Small intestine (tissue), 16 donors: ENCODE measurements at places on chromosomes 4 and X. TPM values are rescaled to one million over a fixed set of nuclear protein-coding genes. Genes with fewer than 3 reads are reported as not detected.

DNA sequence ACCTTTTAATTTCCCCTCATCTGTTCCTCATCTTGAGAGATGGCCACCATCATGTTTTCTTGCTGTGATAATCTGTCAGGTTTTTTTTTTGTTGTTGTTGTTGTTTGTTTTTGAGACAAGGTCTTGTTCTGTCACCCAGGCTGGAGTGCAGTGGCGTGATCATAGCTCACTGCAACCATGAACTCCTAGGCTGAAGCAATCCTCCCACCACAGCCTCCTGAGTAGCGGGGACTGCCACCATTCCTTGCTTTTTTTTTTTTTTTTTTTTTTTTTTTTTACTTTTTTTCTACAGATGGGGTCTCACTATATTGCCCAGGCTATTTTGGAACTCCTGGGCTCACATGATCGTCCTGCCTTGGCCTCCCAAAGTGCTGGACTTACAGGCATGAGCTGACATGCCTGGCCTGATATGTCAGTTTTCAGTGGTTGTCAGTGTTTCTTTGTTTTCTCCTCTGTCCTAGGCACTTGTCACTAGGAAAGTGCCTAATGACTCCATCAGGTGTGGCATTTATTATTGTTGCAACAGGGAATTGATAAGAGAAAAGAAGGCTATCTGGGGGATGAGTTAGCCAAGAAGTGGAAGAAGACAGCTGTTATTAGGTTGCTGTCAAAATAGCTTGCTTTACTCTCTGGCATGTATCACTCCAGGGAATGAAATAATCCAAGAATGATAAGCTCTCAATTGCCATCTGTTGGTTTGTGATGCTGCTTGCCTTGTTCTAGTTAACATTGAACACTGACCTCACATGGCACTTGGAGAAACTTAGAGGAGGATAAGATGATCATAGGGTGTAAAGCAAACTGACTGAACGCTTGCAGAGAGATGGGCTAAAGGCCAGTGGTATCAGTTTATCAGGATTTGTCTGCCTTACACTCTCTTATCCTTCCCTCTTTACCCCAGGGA, 41.7 kb downstream of the TMEM164 start:
- DNase-seq, result no peak

DNA sequence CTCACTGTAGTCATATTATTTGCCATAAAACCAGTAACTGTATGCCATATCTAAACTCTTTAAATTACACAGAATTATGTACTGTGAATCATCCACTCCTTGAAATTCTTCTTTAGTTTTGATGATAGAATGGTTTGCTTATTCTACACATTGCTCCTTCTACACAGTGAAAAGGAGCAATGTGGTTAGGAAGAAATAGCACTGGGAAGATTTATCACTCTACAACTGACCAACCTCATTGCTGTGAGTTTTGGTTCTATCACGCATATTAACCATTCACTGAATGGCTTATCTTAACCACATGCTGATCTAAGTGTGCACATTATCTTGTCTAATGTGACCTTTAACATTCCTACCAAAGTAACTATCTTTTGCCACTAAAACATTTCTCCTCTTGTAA, 415.7 kb upstream of the NDST4 start:
- DNase-seq, result no peak

- no peak for DNase-seq
Observed at GRCh38 chr4:61468024-61468720, 268.0 kb downstream of the ADGRL3 start.

- DNase-seq, result no peak
Observed at GRCh38 chrX:138925330-138925729, 213.8 kb upstream of the FGF13 start.

DNA sequence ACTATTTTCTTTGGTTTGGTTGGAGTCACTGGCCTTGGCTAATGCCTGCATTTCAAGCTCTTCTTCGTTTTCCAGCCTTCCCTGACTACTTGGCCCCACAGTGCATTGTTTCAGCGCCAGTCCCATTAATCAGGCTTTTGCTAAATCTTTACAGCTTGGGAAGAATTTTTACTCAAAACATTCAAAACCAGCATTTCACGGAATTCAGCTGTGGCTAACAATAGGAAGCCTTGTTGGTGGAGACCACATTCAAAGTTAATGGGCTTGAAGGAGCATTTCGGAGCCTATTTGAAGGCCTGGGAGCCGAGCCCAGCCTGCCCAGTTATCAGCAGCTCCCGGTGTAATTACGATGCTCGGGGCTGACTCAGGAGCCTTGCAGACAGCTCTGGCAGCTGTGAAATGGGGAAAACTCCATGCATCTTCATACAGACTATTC, 30.8 kb upstream of the VCX2 start:
- DNase-seq, result no peak

- peak; percentile 46 for DNase-seq
Observed at GRCh38 chrX:41180194-41180908, 95.1 kb downstream of the USP9X start.

- peak; percentile 36 for DNase-seq
Observed at GRCh38 chr4:15778289-15779241, at the start of gene CD38. TSS of gene CD38 (plus strand) at chr4:15778328. CDS start at chr4:15778415, 87 bp downstream.

- DNase-seq, result no peak
Observed at GRCh38 chr4:177033135-177033534, 240.4 kb upstream of the VEGFC start.

DNA sequence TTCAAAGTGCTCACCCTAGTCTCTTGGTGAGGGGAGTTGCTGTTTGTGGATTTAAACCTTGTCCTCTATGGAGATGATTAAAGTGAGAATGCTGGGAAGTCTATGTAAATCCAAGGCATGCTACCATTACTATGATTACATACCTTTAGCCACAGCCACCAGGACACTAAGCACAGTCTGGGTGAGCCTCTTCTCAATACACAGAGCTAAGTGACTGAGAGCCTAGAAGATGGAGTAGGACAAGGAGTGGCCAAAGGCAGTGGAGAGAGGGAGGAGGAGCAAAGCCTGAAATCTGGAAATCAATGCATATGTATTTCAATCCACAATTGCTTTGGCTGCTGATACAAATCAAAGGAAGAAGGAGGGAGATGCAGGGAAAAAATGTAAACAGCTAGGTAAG, 12.7 kb upstream of the TSPAN5 start:
- no peak for DNase-seq

- DNase-seq, result no peak
Observed at GRCh38 chr4:173273941-173274340, 60.2 kb downstream of the HMGB2 start.

DNA sequence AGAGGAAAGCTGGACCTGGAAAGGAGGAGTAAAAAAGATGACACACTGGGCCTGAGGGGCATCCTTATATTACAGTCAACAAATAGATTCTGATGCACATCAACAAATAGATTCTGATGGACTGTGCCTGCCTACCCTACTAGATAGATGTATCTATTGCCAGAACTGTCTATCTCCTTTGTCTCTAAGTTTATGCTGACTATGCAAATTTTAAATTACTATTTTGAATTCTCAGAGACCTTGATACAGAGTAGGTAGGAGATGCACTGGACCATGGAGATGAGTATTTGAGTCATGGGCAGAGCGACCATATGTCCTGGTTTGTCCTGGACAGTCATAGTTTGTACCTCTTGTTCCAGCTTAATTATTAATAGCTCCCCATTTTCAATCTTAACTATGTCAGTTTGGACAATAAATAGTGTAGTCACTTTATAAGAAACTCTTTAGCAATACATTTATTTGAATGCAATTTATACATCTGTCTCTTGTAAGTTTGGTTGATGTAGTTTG, 247.9 kb upstream of the PPP1R2C start:
- no peak for DNase-seq

DNA sequence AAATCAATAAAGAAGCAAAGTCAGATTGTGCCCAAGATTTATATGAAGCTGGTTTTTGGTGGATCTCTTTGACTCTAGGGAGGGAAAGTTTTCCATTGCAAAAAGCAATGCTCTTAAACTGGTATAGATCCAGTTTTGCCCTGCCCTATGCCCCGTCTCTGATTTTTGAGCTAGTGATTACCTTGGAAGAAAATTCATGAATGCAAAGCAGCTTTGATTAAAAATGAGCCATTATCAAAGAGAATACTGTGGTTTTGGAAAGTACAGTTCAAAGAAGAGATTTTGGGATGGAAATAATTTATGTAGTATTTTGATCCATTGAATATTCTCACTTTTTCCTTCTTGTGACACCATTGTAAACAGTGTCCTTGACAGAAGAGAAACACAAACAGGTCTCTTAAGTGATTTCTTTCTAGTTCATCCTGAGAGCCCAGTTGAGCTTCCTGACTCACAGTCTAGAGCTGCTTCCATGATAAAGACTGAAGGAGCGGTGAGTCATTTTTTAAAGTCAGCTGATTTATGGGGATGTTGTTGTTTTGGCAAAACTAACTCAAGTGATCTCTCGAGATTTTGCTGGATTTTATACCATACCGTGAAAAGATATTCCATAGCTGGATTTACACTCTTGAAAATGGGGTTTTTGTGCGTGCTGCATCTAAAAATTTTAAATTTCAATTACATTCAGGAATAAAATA, 76.7 kb downstream of the AFF1 start:
- DNase-seq, result peak; percentile 75

DNA sequence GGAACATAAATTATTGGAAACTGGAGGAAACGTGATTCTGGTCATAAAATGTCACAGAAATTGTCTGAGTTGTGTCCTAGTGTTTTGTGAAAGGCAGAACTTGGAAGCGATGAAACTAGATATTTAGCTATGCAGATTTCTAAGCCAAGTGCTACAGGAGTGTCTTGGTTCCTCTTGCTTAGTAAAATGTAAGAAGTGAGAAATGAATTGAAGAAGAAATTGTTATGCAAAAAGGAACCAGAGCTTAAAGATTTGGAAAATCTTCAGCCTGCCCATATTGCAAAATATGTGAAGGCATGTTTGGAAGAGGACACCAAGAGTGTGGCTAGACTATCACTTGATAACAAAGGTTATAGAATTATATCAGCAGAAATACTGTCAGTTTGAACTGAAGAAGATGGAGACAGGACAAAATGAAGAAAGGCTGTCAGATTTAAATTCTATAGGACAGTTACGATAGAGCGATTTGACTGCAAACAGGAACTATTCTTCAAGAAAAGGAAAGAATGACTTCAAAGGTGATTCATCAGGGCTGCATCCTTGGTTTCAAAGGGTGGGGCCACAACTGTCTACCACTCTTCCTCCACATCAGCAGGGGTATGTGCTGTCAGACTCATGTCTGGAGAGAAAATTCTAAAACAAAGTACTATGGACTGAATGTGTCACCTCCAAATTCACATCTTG, 9.4 kb upstream of the CDS1 start:
- DNase-seq, result no peak

- no peak for DNase-seq
Observed at GRCh38 chr4:167397586-167397985, 163.3 kb upstream of the SPOCK3 start.

DNA sequence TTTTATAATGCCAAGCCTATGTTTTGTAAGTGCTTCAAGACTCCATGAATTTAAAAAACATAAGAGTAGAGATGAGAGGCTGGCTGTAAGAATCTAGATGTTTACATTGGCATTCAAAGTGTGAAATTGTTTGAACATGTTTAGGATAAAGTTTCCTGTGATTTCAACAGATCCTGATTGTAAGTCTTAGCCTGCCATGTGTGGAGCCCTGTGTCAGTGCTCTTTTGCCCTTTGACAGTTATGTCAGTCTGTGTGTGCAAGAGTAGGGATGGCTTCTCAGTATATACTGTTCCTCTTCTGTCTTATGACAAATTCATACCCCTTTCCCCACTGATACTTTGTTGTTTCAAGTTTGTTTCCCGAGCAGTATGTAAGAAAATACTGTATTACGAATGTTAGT, 68.2 kb downstream of the USP9X start:
- DNase-seq, result no peak

DNA sequence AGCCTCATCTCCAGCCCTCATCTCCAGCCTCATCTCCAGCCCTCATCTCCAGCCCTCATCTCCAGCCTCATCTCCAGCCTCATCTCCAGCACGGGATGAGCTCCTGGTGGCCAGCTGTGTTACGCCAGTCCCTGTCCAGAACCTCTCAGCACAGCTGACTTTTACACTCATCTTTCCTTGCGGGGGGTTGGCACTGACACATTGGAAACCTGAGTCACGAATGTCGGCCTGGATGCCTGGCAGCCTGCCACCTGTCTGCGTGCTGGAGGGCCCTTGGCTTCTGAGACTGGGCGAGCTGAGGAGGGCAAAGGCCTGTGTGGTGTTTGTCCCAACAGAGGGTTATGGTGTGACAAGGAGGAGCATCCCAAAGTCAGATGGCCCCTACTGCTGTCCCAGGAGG, 66.1 kb upstream of the HGFAC start:
- DNase-seq, result no peak

DNA sequence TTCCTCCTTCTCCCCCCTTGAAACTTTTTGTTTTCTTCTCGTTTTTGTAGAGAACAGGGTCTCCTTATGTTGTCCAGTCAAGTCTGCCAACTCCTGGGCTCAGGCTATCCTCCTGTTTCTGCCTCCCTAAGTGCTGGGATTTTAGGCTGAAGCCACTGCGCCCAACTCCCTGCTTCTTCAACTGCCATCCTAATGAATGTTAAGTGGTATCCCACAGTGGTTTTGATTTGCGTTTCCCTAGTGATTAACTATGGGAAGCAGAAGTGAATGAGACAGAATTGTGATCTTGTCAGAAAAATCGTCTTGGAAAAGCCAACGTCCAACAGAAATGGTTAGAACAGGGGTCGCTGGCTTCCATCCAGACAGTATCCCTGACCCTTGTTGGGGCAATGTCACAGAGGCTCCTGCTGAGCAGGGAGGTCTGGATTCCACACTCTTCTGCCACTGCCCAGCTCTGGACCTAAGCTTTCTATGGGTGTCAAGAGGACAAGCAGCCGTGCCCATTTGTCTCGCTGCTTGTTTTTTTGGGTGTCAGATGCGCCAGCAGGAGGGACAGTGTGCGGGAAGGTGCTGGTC, 869 bp upstream of the ADD1 start:
- DNase-seq, result no peak

DNA sequence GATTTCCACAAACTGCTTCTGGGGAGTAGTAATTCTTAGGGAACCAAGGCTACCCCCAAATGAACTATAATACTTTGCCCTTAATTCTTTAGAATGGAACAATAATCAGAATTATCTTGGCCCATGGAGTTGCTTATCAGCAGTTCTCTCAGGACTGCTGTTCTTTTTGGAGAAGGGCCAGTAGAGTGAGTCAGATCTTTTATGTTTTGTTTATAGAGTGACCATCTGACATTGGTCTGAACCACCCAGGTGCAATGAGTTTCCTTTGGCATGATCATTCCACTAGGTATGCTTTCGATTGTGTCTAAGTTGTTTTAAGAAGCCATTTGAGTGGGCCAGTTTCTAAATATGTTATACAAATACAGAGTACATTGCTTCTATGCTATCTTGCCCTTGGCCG, 31.8 kb downstream of the PRRG1 start:
- DNase-seq, result peak; percentile 89

- DNase-seq, result no peak
Observed at GRCh38 chrX:3532581-3533085, 180.8 kb downstream of the PRKX start.

Gene CFAP99
- 0.15 TPM for polyA plus RNA-seq

Gene SNCA
- polyA plus RNA-seq, result 3.6 TPM

Gene EPHA5
- 0.07 TPM for polyA plus RNA-seq

Gene TASL
- polyA plus RNA-seq, result 1.4 TPM

Gene FABP2
- 1,244 TPM for polyA plus RNA-seq

Gene HPGD
- 107 TPM for polyA plus RNA-seq

Gene INTS12
- 23.0 TPM for polyA plus RNA-seq

Gene UGT2B10
- polyA plus RNA-seq, result 0.83 TPM

Gene APLN
- 1.5 TPM for polyA plus RNA-seq

Gene SLC9B1
- polyA plus RNA-seq, result 0.18 TPM
